ENCODE measurements at places on chromosomes 7 and 10.
A peak's percentile ranks its signal among the peaks of the same experiment; 100 is the strongest.

DNA sequence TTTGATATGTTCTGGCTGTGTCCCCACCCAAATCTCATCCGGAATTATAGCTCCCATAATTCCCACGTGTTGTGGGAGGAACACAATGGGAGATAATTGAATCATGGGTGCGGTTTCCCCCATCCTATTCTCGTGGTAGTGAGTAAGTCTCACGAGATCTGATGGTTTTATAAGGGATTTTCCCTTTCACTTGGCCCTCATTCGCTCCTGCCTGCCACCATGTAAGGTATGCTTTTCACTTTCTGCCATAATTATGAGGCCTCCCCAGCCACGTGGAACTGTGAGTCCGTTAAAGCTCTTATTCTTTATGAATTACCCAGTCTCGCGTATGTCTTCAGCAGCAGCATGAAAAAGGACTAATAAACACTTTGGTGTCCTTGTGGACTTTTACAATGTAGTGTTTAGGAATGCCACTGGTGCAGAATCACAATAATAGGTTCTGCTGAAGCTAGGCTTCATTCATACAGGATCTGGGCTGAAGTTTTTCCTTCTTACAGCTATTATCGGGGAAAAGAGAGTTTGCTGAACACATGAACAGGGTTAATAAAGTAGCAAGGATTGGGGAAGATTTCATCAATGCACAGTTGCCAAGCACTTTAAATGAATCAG lies 74.3 kb downstream of the CPED1 start:
- no peak for DNase-seq

DNA sequence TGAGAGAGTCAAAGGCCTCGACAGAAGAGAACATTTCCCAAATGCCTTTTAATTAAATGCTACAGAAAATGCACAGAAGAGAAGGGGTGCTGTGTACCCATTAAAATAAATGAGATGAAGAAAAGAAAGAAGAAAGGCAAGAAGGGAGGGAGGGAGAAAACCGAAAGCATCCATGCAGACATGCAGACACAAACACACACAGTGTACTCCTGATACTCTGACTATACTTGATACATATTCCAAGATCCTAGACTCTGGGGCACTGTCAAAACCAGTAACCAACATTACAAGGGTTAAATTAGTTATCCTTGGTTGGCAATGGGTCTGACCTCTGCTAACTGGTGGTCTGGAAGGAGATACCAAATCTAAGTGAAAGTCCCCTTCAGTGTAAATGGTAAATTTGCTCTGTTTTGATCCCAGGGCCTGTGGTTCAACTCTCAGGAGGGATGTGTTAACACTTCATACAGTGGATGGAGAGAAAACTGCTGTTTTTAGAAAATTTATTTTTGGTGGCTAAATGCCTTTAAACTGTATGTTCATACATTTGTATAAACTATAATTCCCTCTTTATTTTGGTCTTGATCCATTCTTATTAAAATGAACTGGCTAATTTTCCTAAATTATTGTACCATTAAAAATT lies 241.3 kb downstream of the GLI3 start:
- no peak for DNase-seq

- DNase-seq, result no peak
Observed at GRCh38 chr10:99523251-99523773, 9.4 kb upstream of the NKX2-3 start.

- DNase-seq, result no peak
Observed at GRCh38 chr7:2299870-2300512, 14.2 kb downstream of the SNX8 start.

GRCh38 chr7:22142572-22142971 lies 196.9 kb upstream of the CDCA7L start:
- DNase-seq, result no peak

- no peak for DNase-seq
Observed at GRCh38 chr10:26727005-26727404, 29.5 kb downstream of the PDSS1 start.

DNA sequence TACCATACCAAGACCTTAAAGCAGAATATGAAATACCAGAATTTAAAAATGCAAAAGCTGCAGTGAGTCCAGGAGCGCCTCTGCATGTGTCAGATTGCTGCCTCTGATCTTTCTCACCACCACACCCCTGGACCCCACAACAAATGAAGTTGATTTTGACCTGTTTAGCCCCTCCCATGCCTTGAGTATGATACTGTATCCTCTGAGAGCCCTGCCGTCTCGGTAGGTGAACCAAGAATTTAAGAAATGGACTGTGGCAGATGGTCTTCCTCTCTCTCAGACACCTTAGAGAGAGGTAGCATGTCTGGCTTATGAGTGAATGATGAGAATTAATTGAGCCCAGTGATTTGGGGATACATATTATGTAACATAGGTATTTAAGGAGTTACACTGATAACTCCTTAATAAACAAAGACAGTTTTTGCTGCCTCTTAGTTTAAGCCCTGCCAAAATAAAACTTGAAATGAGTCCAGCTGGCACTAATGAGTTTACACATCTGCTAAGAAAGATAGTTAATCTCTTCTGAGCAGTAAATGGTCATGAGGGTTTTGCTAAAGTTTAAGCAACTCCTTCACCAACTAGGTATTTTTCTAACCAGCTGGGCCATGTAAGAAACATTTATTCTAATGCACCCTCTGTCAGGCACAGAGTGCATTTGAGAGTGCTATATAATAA lies 4.5 kb upstream of the TFPI2 start:
- DNase-seq, result no peak

DNA sequence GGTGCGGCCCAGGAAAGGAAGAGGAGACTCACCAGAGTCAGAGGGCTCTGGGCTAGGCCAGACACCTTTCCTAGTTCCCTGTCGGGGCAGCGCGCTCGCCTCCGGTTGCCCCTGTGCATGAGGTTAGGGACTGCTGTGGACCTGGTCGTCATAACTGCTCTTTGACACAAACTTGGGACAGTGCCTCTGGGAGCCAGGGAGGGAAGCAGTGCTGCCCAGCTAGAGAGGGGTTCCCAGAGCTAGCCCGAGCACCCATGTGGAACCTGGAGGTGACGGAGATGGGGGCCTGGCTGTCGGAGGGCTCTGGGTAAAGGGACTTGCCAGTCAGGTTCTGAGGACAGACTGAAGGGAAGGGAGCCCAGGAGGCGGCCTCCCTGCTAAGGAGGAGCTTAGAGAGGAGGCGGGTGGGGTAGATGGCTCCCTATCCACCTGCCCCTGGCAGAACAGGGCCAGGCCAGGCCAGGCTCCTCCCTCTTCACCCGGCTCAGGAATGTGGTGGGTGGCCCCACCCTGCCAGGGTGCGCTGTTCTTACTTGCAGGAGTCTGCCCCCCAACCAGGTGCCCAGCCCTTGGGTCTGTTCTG lies 29.7 kb downstream of the AGAP3 start:
- DNase-seq, result no peak

- no peak for DNase-seq
Observed at GRCh38 chr10:47241946-47242867, 57.8 kb upstream of the GDF10 start.

- DNase-seq, result no peak
Observed at GRCh38 chr10:86770412-86770960, 14.1 kb downstream of the BMPR1A start.

DNA sequence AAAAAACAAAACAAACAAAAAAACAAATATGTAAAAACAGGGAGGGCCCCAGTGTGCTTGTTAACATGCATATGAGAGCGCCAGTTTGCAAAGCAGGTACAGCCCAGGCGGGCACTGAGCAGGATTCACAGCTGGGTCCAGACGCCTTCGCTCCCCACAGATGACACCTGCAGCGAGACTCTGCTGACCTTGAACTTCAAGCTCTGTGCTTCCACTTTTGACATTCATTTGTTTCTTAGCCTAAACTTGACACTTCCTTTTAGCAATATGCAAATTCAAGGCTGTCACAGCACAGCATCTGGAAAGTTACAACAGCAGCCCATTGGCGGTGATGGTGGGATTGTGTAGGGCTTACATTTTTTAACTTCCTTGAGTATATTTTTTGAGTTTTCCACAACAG lies 88.8 kb upstream of the TNS3 start:
- DNase-seq, result no peak

DNA sequence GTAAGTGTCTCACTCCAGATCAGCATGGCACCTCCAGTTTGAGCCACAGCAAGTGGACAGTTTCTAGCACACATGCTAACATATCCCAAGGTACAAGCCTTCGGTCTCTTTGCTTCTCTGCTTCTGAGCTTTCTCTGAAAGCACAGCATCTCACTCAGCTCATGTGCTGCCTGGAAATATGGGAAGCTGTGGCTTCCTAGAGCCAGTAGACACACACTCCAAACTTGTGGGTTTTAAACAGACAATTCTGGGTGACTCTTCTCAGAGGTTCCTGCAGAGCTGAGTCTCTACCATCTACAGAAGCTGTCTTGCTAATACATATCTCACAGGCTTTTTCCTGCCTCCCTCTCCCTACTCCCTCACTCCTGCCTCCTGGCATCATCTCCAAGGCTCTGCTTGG lies 23.9 kb upstream of the TMEM273 start:
- DNase-seq, result no peak

DNA sequence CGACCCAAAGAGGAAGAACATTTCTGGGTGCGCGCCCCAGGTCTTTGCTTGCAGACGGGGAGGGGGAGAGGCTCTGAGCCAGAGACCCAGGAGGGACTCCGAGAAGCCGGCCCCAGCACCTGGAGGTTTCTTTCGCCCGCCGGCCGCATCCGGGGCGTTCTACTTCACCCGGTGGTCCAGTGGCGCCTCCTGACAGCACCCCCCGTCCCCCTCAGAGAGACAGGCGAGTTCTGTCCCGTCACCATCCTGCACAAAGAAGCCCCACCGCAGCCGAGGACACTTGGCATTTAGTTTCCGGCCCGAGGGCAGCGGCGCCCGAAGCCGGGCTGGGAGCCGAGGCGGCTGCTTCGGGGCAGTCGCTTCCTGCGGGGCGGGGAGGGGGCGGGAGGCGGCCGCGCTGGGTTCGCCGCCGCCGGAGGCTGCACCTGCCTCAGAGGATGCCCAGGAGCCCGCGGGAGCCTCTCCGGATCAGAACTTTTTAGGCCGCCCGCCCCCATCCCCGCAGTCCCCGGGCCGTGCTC lies at the start of gene TMEM178B:
TMEM178B (plus strand) TSS at position 424 of the 521 bp plus-strand sequence.
- no peak for DNase-seq

DNA sequence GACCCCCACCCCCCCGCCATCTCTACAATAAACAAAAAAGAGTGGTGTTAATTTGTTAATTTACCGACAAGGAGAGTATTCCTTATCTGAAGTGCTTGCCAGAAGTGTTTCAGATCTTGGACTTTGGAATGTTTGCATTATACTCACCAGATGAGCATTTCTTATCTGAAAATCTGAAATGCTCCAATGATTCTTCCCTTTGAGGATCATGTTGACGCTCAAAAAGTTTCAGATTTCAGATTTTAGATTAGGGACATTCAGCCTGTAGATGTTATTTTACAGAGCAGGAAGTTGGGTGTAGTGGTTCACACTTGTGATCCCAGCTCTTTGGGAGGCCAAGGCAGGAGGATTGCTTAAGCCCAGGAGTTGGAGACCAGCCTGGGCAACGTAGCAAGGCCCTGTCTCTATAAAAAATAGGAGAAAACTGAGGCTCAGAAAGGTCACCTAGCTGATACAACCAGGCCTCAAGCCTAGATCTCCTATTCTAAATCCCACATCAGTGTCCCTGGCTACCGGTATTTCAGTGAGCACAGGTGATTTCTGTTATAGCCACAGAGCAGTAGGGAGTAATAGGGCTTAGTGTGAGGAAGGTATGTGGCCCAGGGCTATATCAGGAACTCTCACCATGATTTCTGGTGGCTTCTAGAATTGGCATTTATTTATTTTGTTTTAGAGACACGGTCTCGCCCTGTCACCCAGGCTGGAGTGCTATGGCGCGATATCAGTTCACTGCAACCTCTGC lies 35.4 kb downstream of the TMEM120A start:
- DNase-seq, result no peak

DNA sequence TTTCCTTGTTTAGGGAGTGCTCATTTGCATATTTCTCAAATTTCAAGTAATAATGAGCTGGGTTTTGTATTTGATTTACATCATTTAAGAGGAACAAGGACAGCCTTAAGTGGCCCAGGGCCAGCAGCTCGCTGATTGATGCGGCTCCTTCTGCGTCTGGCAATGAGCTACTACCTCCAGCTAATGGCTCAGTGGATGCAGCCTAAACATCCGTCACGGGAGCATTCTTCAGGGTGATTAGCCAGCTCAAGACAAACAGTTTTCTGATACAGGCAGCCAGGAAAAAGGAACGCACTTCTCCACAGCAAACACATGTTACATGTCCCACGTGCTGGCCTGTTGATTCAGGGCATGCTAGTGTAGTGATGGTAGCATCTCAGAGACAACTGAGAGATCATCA lies 169.3 kb upstream of the TCERG1L start:
- DNase-seq, result no peak

GRCh38 chr7:92071032-92071431 lies 63.2 kb downstream of the CYP51A1 start:
- no peak for DNase-seq

GRCh38 chr7:33579673-33579960 lies 325.7 kb upstream of the BMPER start:
- DNase-seq, result no peak

DNA sequence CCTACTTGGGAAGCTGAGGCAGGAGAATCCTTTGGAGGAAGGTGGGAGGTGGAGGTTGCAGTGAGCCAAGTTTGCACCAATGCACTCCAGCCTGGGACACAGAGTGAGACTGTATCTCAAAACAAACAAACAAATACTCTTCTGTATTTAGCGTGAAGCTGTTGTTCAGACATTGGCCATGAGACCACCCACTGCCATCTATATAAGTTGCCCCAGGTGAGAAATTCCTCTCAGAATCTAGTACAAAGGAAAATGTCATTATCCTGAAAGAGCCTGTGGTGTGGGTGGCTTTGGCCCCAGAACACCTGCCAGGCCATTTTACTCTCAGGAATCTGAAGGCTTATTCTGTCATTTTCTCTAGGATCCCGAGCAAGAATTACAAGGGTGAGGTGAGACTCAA lies 4.0 kb upstream of the FRMD4A start:
- DNase-seq, result no peak

GRCh38 chr7:5997210-5997808 lies 11.5 kb downstream of the PMS2 start:
- peak; percentile 73 for DNase-seq

DNA sequence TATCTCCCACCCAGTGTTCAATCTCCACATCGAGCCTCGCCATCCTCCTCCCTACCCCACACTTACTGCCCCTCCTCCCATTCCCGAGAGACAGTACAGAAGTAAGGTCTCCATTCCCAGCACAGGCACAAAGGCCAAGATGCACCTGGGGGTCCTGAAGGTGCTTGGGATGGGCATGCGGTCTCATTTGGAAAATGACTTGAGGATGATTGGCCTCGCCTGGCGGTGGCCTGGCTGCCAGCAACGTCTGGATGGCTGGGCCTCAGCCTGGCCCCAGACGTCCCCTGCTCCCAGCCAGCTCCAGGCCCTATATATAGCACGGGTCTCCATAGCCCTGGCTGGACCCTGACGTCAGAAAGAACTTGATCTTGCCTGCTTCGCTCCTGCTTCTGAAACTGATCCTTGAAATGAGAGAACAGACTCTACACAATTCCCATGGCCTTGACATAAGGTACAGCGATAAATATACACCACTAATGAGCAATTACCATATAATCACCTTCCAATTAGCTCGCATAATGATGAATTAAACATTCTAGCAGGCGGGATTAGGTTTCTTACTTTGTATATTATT lies 11.8 kb downstream of the EMX2 start:
- no peak for DNase-seq

GRCh38 chr7:69610374-69611084 lies 12.3 kb downstream of the AUTS2 start:
- no peak for DNase-seq

Data from muscle of back (tissue), 13 donors.